ENCODE measurements at places on chromosomes 3 and 15.

- no peak for DNase-seq
Observed at GRCh38 chr3:85455561-85456200, 496.9 kb downstream of the CADM2 start.

DNA sequence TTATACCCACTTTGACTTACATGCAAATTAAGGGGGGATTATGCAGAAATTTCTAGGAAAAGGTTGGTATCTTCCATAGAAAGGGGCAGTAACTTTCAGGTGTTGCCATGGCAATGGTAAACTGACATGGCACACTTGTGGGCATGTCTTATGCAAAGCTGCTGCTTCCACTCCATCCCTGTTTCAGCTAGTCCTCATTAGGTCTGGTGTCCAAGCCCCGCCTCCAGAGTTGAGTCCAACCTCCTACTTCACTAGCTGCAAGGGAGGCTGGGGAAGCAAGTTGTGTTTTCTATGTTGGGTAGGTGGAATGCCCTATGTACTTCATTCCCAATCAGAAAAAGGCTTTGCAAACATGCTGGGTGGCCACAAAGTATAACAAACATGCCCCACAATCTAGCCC lies 14.7 kb upstream of the KLHL40 start:
- no peak for DNase-seq

DNA sequence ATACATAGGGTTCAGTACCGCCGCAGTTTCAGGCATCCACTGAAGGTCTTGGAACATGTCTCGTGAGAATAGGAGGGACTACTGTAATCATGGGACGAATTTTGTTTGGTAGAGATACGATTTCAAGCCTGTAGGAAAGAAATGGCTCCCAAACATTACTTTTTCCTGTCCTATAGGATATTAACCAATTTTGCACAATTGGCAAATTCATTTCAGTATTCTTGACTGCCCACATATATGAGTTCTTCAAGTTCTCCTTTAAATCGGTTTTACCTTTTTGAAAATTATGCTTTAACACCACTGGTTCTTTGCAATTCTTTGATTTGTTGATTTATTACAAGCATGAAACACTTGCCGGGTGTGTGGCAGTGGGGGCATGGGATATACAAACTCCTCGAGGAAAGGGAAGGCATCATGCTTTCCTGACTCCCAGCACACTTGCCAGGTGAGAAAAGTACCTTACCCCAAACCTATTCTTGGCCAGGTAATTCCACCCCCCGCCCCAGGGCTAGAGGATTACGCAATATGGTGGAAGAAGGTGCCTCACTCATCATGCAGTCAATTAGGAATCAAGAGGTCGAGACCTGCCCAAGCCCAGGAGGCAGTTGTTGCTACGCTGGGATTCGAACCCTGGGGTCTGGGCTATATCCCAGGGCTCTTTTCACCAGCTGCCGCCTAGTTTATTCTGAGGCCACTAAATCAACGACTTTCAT lies 584 bp upstream of the LARS2 start:
- DNase-seq: no peak

DNA sequence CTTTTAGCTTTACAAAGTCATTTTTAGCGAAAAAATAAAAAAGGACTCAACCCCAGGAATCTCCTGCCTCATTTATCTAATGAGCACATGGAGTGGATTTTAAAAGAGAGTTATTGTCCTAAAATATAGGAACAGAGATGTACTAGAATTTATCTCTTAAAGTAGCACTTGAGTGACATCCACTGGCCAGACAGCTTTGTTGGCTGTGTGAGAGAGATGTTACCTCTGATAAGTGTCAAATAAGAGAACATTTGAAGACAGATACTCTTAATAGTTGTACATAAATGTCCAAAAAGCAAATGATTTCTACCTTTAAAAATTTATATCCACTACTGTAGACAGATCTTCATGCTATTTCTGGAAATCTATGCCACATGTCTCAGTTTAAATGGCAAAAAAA lies 12.3 kb upstream of the MFSD1 start:
- DNase-seq: no peak

- no peak for DNase-seq
Observed at GRCh38 chr15:52783929-52784798, 6.0 kb downstream of the ONECUT1 start.

DNA sequence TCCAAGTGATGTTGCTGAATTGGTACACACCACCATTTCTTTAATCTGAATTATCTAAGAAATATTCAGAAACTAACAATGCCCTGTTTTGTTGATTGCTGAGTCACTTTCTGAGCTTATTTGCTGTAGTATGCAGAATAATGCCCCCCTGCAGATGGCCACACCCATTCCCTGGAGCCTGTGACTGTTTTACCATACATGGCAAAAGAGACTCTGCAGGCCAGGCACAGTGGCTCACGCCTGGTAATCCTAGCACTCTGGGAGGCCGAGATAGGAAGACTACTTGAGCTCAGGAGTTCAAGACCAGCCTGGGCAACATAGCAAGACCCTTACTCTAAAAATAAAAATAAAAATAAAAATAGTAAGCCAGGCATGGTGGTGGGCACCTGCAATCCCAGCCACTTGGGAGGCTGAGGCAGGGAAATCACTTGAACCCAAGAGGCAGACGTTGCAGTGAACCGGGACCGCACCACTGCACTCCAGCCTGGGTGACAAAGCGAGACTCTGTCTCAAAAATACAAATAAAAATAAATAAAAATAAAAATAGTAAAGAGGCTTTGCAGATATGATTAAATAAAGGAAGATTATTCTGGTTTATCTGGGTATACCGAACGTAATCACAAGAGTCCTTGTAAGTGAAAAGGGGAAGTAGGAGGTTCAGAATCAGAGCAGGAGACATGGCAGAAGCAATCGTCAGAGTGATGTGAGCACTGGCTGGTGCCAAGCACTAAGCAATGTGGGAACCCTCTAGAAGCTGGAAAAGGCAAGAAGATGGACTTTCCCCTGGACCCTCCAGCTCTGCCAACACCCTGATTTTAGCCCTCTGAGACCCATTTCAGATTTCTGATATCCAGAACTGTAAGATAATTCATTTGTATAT lies 19.0 kb downstream of the PCYT1A start:
- DNase-seq: no peak

DNA sequence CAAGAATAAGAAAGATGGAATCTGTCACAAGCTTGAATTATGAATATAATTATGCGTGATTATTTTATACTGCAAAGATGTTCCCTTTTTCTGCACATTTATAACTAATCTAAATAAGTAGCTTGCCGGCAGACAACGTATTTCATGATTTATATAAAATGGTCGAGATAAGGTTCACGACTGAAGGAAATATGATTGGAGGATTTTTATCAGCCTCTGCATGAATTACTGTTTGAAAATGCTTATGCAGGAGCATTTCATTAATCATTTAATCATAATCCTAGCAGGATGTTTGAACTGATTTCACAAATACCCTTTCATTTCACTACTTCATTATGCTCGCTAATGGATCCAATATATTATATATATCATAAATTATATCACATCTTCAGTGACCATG lies 580.0 kb downstream of the FOXP1 start:
- DNase-seq: no peak

- no peak for DNase-seq
Observed at GRCh38 chr3:77563012-77563411, 523.1 kb downstream of the ROBO2 start.

DNA sequence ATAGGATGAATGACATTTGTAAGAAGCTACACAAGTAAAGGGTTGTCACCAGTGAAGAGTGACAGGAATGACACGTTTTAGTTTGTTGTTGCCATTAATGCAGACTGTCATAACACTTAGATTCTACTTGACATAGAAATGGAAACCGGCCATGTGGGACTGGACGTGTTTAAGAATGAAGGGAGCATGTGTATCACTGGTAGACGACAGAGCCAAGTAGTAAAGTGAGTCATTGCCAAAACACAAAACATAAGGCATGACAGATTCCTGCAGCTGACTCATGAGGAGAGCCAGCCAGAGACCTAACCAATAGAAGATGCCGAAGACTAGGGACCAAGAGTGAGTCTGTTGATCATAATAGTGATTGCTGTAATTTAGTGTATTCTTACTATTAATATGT lies 106.2 kb upstream of the PLAAT1 start:
- DNase-seq: no peak

DNA sequence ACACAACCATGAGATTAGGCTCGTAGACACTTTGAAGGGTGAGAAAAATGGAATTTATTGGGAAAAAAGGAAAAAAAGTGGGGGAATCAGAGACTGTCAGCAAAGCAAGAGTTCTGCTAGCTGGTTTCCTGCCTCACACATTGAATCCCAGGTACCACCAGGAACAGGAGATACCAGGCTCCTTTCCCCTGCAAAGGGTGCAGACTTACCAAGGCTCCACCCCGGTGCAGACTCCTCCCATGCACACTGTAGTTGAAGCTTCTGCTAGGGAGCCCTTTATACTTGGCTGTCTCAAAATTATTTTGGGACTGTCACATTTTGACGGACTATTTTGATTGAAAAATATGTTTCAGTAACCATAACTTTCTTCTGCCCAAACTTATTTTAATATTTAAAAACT lies 819.9 kb upstream of the GBE1 start:
- no peak for DNase-seq
